ENCODE measurements at places on chromosomes 6 and 20.

- DNase-seq: peak; percentile 20
Observed at GRCh38 chr6:82365016-82365795, 1.6 kb downstream of the TPBG start.

GRCh38 chr6:31356216-31356945 lies 598 bp downstream of the HLA-B start:
- DNase-seq: no peak

DNA sequence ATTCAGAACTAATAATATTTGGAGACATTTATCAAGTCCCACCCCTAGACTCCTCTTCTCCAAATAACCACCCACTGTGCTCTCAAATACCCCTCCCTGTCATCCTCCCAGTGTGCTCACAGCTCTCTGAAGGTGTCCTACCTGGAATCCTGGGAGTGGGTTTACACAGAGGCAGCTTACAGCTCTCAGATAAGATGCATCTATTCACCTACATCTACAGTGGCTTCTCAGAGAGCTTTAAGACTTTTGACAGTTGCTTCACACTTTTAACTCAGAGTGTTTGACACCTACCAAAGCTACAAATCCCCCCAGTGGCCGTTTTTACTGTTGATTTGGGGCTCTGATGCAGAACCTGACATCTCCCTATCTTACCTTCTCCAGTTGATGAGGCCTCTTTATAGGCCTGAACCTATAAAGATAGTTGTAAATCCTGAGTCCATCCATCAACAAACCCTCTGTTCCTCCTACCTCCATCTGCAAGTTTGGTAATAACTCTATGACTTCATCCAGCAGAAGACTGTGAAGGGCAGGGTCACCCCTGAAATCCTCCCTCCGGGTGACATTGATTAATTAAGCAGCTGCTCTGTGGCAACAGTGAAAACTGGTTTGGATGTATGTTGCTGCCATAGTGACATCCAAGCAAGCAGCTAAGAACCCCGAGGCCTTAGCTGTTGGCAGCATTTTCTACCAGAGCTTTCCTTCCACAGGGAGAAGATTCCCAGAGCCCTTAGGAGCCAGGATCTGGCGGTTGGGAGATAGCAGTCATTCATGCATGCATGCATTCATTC lies 226.1 kb upstream of the RREB1 start:
- no peak for DNase-seq

DNA sequence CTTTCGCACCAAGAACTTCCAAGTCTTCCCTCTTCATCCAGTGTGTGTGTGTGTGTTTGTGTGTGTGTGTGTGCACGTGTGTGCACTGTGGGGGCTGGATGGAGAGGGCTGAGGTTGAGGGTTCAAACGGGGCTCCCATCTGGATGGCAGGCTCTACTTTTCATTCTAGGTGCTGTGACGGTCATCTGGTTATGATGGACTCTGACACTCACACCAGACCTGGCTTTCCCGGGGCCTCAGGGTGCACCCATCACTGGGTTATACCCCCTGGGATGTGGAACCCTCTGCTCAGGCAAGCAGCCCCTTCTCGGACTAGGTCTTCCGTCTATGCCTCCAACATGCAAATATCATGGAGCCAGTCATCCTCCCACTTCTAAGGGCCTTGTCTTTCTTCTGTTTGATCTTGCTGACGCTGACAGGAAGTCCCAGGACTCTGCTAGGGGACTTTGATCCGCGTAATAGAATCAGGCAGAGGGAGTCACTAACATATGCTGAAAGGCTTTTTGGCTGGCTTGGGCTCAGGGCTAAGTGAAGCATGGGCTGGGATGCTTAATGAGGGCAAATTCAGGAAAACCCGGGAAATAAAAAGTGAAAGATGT lies 313.6 kb downstream of the CDC5L start:
- peak; percentile 12 for DNase-seq

DNA sequence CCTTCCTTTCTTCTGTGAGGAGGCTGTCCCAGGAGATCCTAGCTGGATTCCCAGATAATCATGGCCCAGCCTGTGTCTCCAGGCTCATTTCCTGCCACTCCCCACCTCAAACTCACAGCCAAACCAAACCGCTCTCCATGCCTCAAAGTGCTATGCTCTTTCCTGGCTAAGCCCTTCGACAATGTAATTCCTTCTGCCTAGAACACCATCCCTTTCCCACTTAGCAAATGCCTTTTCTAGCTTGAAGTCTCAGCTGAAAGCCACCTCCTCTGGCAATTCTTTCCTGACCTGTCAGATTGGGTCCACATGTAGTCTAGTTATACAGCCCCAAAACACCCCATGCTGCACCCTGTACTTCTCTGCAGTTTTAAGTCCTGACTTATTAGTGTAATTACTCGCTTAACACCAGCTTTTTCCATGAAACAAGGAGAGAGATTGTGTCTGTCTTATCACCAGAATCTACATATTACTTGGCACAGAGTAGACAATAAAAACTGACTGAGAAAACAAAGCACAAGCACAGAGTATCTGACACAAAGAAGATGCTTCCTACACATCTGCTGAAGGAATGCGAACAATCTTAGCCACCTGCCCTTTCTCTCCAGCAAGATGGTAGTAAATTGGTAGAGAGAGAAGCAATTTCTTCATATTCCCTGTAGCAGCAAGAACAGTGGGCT lies 5.4 kb downstream of the TRIM26 start:
- no peak for DNase-seq

GRCh38 chr6:134921721-134922261 lies 28.1 kb downstream of the ALDH8A1 start:
- DNase-seq: no peak

- DNase-seq: no peak
Observed at GRCh38 chr6:71446057-71446456, 157.4 kb downstream of the OGFRL1 start.

DNA sequence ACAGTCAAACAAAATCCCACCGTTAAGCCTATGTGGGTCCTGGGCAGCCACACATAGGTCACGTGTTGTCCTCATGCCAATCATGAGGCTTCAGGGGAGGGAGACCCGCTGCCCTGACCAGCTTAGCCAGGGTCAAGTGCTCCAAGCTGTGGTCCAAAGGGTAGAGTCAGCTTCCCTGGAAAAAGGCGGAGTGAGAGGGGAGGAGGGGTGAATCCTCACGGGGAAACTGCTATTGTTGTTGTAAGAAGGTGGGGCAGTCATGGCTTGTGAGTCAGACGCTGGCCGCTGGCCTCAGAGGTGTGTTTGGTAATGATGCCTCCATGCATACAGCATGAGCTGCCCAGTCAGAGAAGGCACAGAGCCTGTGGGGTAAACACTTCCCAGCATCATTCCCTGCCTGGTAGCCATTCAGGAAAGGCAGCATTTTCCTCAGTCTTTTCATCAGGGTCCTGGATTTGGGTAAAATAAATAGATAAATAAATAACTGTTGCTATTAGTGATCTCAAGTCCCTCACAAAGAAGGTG lies 8.7 kb downstream of the CST3 start:
- DNase-seq: peak; percentile 88

DNA sequence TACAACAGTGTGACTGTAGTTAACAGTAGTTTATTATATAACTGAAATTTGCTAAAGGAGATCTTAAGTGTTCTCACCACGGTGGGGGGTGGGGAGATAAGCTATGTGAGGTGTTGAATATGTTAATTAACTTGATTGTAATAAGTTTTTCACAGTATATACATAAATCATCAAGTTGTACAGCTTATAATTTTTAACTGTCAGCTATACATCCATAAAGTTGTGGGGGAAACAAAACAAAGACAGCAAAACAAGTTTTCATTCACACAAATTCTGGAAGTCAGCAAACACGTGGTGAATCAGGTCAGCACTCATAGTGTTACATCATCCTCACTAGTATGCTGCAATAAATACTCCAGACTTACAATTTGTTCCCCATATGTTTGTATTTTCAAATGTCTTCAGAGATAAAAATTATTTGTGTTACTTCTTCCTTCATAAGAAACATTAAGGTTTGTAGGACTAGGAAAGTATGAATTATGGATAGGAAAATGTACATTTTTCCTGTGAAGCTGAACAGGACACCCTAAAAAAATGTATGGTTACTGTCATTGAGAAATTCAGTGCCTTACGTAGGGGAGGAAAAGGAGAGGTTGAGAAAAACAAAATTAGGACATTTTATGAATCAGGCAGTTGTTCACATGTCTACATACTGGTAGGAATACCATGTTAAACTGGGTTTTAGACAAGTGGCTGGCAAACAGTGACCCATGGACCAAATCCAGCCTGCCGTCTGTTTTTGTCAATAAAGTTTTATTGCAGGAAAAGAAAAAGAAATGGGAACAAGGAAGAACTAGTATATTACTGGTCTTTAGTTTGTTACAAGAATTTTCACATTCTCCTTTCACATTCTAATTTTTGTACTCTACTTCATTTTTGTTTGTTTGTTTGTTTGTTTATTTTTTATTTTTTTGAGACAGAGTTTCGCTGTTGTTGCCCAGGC lies 6.0 kb downstream of the SUMO4 start:
- no peak for DNase-seq

DNA sequence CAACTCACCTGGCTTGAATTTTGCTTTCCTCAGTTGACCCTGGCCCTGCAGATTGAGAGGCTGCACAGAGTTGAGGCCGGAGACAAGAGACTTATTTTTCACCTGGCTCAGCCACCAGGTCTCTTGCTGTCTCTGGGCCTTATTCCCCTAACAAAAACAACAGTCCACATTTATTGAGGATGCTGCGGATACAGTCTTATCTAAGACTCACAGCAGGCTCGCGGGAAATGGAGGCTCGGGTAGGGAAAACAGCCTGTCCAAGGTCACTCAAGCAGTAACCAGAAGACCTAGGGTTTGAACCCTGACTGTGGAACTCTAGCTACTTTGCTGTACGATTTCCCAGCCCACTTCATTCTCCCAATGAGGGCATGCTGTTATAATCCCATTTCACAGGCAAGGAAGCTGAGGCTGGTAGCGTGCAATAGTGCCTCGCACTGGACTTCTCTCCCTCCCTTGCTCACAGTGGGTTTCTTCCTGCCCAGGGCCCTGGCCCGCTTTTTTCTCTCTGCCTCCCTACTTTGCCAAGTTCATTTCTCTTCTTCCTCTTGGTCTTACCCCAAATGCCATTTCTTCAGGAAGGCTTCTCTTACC lies 57.7 kb downstream of the RBM38 start:
- DNase-seq: no peak

DNA sequence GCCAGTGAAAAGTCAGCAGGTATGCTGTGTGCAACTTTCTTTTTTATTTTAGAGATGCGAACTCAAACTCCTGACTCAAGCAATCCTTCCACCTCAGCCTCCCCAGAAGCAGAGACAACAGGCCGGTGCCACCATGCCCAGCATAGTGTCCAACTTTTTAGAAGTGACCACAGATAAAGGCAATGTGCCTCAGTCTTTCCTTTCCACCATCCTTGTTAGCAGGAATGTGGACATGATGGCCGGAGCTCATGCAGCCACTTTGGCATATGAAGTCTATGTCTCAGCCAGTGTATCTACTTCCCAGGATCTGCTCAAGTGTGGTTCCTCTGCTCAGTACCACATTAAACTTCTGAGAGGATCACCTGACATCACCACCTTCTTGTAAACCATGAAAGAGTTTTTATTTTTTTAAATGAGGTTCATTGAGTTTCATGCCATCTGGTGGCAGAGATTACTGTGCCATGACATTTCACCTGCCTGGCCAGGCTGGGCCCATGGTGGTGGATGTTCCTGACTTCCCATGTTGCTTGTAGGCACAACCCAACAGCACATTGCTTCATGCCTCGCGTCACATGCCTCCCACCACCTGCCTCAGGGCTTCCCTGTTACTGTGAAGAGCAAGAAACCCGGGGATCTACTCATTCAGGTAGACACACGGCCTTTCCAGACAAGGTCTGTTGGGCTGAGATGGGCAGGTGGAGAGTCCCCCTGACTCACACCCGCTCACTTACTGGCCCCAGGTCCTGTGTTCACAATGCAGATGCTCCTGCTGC lies 216.5 kb downstream of the LY86 start:
- DNase-seq: no peak

DNA sequence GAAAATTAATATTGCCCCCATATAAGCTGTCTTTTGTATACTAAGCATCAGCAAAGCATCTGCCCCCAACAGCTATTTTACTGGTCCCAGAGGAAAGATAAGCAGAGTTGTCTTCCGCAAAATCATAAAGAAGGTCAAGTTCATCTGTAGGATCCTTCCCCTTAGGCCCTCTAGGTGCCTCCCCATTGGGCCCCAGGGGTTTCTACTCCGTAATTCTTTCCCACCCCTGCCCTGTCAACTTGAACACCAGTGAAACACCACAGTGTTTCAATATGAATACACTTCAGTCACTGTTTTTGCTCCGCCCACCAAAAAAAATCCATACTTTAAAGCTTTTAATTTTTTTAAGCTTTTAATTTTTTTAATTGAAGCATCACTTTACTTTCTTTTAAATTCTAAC lies 159.2 kb downstream of the ATXN1 start:
- DNase-seq: no peak

DNA sequence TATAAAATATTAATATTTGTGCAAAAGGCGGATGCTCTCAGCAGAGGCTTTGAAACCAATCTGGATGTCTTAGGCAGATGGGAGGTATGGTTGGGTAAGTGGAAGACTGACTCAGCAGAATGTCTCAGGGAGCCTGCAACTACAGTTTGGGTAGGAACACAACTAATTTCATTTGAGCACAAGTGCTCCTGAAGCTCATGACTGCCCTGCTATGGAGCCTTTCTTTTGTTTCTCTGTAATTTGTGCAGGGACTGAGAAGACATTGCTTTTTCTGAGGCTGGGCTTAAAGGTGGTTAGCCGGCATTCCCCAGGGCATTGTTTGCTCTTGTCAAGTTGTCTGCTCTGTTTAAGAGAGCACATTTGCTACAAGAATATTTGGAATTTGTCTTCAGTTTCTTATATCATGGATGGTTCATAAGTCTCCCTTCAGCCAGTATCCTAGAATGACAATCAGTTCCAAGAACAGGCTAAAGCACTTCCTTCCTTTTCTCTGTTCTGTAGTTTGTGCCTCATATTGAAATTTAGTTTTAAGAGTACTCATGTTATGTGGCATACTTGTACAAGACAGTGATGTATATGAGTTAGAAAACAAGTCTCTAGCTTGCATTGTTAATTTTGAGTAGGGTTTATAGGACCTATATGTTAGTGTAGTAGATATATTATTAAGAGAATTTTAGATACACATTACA lies 208.3 kb downstream of the ZFAND3 start:
- no peak for DNase-seq

DNA sequence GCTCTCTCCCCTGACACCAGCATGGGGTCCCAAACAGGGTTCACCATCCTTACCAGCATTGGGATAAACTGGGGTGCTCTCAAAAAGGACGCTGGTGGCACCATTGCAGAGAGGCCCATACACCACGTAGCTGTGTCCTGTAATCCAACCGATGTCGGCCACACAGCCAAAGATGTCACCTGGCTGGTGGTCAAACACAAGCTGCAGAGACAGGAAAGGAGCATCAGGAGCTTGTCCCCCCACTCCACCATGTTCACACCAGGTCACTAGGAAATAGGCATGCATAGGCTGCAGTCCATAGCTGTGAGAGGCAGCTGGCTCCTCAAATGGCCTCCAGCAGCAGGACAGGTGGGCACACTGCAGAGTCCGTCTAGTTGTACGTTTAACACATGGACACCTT lies 28.8 kb upstream of the APMAP start:
- DNase-seq: no peak

DNA sequence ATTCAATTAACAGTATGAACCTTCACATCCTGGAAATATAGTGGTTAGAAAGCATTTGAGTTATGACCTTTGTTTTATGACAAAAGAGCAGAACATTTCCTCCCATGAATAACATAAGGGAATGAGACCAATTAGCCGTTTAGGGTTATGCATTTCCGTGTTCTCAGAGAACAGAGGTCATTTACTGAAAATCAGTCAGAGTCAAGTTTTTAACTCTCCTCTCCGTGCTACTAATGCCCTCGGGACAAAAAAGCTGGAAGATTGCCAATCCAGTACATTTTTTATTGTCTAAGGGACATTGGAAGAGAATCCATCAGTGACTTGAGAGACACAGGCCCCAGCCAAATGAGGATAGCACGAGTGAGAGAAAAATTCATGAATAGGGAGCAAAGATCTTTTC lies 632.7 kb downstream of the RFPL4B start:
- peak; percentile 44 for DNase-seq
